ENCODE measurements at places on chromosomes 6 and 20. TPM values are rescaled to one million over a fixed set of nuclear protein-coding genes. Genes with fewer than 3 reads are reported as not detected.

The RNF39 gene
- 2.4 TPM for total RNA-seq

The KIF6 gene
- 0.49 TPM for total RNA-seq

The ZNF165 gene
- 2.3 TPM for total RNA-seq

DNA sequence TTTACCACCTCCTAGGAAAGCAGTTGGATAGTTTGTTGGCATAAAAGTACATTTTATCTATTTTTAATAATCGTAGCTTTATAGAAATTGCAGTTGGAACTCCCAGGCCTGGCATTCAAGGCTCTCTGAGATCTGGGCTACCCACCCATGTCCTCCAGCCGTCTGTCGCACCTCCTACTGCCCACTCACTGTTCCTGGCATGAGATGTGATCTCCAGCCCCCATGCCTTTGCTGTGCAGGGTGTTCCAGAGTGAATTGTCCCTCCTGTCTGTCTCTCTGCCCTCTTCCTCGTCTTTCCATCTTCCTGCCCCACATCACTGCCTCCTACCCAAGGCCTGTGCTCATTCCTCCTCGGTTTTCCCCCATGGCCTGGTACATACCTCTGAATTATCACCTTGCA is 50.7 kb downstream of the PTPN1 start:
- no peak for DNase-seq

DNA sequence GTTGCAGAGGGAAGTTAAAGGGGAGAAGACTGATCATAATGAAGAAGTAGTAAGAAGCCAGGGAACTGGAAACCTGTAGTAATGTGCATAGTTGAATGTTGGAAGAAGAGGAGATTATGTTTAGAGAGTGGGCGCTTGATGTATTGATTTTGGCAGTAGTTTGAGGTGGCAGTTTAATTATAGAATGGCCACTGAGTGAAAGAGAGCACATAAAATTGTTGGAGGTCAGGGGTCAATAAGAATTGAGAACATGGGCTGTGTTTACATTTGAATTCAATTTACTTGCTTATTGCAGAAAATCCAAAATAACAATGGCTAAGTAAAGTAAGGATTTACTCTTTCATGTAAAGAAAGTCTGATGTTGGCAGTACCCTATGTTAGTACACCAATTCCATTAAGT is 15.7 kb downstream of the VTA1 start:
- DNase-seq: no peak
